Endodermal cell (in vitro differentiated cells): ENCODE measurements at places on chromosomes 5 and 9. TPM values are rescaled to one million over a fixed set of nuclear protein-coding genes. Genes with fewer than 3 reads are reported as not detected.
A peak's percentile ranks its signal among the peaks of the same experiment; 100 is the strongest.

Gene ISL1
- 1.3 to 6.4 TPM (median 5.8 TPM) in 3 replicates for total RNA-seq

- peaks cover 12% of the 10 kb centered on the region for H3K36me3 ChIP-seq
- H3K27ac ChIP-seq = no peak overlapping the region
- H3K27me3 ChIP-seq = no peaks in the 10 kb centered on the region
- peaks cover 8% of the 10 kb centered on the region for H3K4me1 ChIP-seq
Measured at GRCh38 chr9:4865681-4866080, 72.9 kb downstream of the RCL1 start.

Gene SPTAN1
- 290 and 319 TPM in 2 replicates for total RNA-seq

DNA sequence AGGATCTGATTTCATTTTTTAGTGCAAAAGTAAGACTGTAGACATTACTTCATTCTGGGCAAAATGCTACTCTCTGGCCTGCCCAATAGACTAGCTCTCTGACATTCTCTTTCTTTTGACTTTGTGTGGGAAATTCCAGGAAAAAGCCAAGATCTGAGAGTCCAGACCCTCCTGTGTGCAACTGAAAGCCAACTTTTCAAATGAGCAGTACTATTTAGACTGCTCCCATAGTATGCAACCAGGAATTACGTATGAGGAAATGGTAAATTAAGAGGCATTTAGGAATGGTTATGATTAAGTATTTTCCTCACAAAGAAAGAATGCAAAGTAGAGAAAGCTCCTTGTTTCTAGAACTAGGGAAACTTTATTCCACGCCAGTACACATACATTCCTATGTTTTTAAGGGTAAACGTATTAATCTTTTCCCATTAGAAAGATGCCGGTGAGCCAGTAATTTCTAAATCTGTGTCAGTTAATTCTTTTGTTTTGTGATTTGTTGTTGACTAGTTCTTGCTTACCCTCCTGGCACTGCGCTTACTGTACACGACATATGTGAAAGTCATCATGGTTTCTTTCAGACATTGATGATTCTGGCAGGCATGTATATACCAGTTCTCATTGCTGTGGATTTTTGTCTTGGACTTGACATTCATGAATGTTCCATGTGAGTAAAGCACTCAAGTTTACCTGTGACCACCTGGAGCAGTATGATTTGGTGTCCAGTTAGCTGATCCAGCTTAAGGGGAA, 56.0 kb downstream of the AOPEP start:
- no peak for DNase-seq
- no peak overlapping the region for H3K4me3 ChIP-seq
- H3K4me1 ChIP-seq = no peaks in the 10 kb centered on the region

DNA sequence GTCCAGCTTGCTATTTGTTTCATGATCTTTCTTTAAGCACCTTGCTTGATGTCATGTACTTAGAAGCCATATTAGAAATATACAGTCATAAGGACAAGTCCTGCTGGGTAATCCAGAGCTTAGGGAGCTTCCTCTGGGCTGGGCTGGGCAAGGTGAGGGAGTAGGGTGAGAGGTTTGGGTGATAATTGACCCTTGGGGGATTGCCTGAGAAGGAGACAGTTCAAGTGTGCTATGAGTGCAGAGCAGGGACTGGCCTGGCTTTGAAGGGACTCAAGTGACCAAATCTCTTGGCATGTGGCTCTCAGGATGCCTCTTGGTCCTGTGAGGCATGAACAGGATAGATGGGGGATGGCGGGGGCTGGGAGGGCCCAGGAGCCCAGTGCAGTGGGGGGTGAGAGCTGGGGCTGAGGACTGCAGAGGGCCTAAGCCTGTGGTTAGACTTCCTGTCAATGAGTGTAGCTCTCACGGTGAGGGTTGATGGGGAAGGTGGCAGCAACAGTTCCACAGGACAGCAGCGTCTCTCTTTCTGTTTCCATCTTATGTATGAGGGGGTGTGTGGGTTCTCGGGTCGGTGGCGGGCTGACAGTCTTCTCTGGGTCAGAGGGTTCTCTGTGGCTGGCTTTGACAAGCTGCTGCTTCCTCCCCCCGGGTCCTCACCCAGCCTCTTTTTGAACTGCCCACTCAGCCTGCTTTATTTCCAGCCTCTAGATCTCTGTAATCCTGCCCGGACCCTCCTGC, 53.5 kb downstream of the RGS3 start:
- H3K27ac ChIP-seq = no peak overlapping the region
- H3K36me3 ChIP-seq = no peaks in the 10 kb centered on the region
- no peak overlapping the region for H3K4me3 ChIP-seq
- H3K27me3 ChIP-seq = no peaks in the 10 kb centered on the region
- peaks cover 9% of the 10 kb centered on the region for H3K4me1 ChIP-seq

Gene SEMA5A
- total RNA-seq = 30.5 and 46.8 TPM in 2 replicates

- DNase-seq = no peak
- peaks cover 20% of the 10 kb centered on the region for H3K36me3 ChIP-seq
- peaks cover 13% of the 10 kb centered on the region for H3K4me1 ChIP-seq
- no peaks in the 10 kb centered on the region for H3K27me3 ChIP-seq
- no peak overlapping the region for H3K4me3 ChIP-seq
Measured at GRCh38 chr9:105313238-105313637, 68.8 kb downstream of the SLC44A1 start.

DNA sequence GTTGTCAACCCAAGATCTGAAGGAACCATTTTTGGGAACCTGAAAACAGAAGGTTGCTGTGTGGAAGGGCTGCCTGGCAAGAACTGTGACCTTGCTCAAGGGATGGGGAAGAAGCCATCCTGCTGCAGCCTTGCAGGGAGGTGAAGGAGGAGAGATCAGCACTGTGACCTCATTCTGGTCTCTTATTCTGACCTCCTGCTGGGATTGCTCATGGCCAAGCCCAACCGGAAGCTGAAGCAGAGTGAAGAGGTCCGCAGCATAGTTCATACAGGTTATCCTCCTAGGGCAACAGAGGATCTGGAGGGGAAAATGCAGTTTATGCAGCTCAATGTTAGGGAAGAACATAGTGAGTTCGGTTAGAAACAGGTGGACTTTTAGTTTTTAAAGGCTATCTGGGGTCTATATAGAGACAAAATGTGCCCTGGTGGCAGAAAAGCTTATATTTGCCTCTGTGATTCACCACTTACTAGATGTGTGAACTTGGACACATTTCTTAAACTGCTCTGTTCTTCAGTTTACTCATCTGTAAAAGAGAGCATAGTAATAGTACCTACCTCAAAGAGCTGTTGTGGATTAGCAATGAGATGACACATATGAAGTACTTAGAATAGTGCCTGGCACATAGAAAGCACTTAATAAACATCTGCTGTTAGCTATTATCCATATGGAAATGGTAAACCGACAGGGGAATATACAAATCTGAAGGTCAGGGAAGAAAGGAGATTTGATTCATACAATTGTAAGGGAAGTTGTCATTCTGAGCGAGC, 57.9 kb upstream of the BNC2 start:
- H3K4me1 ChIP-seq = no peaks in the 10 kb centered on the region
- H3K27ac ChIP-seq = no peak overlapping the region
- no peak overlapping the region for H3K4me3 ChIP-seq

- DNase-seq = no peak
- H3K4me3 ChIP-seq = no peak overlapping the region
- no peak overlapping the region for H3K27ac ChIP-seq
- H3K36me3 ChIP-seq = peaks cover 7% of the 10 kb centered on the region
- H3K27me3 ChIP-seq = no peaks in the 10 kb centered on the region
Measured at GRCh38 chr5:107373549-107374263, 297.0 kb downstream of the EFNA5 start.

GRCh38 chr9:82466616-82467260, 478.2 kb downstream of the SPATA31D1 start:
- H3K36me3 ChIP-seq = no peaks in the 10 kb centered on the region
- H3K4me3 ChIP-seq = no peak overlapping the region
- no peaks in the 10 kb centered on the region for H3K27me3 ChIP-seq

DNA sequence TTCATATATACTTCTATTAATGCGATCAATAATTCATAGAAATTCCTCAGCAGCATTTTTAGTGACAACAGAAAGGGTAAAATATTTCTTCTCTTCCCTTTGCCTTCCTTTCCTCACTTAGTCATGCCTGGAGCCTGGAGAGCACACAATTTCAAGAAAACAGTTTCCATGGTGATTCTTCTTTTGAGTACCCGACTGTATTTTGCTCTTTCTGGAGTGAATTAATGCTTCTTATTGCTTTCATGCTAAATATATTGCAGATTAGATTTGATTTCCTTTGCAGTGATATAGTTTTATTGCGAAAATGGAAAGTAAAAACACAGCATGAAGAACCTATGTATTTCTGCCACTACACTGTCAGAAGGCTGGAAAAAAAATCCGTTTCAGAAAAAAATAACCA, 153.5 kb downstream of the PPP2R2B start:
- no peaks in the 10 kb centered on the region for H3K27me3 ChIP-seq
- no peaks in the 10 kb centered on the region for H3K36me3 ChIP-seq
- H3K4me1 ChIP-seq = no peaks in the 10 kb centered on the region
- no peak for DNase-seq
- no peak overlapping the region for H3K27ac ChIP-seq

DNA sequence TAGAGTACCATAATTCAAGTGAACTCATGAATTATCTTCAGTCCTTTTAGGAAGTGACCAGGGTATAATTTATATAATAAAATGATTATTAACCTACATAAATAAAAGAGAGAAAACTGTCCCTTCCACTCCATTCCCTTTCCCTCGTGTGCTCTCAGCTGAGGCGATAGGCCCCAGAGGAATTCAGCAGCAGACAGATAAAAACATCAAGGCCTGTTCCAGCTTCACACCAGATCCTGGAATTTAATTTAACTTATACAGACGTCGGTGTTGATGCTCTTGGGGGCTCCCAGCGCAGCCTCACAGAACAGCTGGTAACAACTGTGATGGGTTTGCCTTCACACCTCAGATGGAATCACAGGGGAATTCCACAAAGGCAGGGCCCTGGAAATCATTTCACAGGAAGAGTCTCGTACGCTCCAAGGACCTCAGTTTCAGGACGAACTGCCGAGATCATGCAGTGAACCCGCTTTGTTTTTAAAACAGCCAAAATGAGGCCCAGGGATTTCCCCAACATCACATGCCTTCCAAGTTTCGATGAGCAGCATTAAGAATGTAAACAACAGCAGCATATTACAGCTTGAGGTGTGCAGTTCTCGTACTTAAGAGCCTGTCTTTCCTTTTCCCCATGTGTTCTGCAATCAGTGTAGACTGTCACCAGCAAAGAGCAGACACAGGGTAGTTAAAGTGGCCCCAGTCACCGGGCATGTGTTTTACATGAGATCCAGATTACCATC, 73.6 kb upstream of the ALDH1B1 start:
- H3K4me3 ChIP-seq = no peak overlapping the region
- H3K27me3 ChIP-seq = peaks cover 5% of the 10 kb centered on the region
- no peaks in the 10 kb centered on the region for H3K36me3 ChIP-seq
- no peak overlapping the region for H3K27ac ChIP-seq

Gene SLC36A2
- 0.26 TPM in 1 of 3 replicates, not detected in the others for total RNA-seq

DNA sequence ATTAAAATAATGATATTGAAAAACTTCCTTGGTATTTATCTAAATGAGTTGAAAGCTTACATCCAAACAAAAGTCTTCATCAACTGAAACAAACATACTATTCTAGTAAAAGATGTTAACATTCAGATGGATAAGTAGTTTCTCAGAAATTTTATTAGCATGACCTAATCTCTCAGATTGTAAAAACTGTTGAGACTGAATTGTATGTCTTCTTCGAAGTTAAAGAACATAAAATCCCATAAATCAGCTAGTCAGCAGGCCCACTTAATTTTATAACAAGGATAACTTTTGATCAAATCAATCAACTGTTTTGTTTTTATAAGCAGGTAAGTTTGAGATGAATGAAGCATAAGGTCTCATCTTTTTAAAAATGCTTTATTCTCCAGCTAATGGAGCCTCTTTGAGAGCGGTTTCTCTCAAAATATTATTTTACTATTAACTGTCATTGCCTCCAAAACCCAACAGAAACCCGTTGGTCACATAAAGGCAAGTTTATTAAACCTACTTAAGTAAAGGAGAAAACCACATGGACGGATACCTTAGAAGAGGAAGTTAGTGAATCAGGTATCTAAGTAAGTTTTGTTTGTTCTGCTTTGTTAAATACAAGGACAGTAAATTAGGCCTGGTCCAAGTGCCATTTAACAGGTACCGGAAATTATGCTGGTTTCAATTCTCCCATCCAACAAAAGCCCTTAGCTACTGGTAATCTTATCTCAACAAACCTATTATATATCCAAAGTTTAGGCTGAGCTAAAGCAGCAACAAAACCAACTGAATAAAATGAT, 457.0 kb downstream of the PDE4D start:
- H3K4me1 ChIP-seq = no peaks in the 10 kb centered on the region
- no peaks in the 10 kb centered on the region for H3K27me3 ChIP-seq
- DNase-seq = no peak
- H3K27ac ChIP-seq = no peak overlapping the region
- H3K4me3 ChIP-seq = no peak overlapping the region

GRCh38 chr9:106883626-106884190, 20.7 kb downstream of the ZNF462 start:
- peaks cover 6% of the 10 kb centered on the region for H3K36me3 ChIP-seq
- no peak for DNase-seq
- no peak overlapping the region for H3K4me3 ChIP-seq
- no peaks in the 10 kb centered on the region for H3K27me3 ChIP-seq
- H3K4me1 ChIP-seq = peaks cover 3% of the 10 kb centered on the region

- no peak overlapping the region for H3K27ac ChIP-seq
- H3K36me3 ChIP-seq = no peaks in the 10 kb centered on the region
- no peak overlapping the region for H3K4me3 ChIP-seq
- no peak for DNase-seq
- no peaks in the 10 kb centered on the region for H3K27me3 ChIP-seq
Measured at GRCh38 chr9:81430727-81431126, 258.6 kb downstream of the TLE1 start.

DNA sequence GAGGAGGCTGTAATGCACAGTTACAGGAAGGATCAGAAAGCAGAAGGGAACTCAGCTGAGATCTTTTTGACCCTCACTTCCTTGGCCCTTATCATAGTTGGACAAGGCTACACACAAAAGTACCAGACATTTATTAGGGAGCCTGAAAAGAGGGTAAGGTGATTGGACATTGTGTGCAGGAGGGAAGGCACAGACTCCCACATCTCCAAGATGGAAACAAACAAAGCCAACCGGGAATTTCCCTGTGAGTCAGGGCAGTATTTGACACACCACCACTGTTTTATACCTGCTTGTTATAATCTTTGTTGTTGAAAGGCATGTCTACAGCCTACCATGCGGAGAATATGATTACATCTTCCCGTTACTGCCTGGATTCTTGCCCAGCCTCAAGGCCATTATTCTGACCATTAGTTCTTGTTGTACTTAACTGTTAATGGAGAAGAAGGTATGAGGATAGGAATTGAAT, 3.0 kb upstream of the CCNG1 start:
- DNase-seq = no peak
- H3K4me3 ChIP-seq = peak overlapping the region; percentile 48
- no peak overlapping the region for H3K27ac ChIP-seq
- H3K4me1 ChIP-seq = peaks cover 19% of the 10 kb centered on the region
- H3K36me3 ChIP-seq = peaks cover 14% of the 10 kb centered on the region

- no peaks in the 10 kb centered on the region for H3K27me3 ChIP-seq
- no peak overlapping the region for H3K27ac ChIP-seq
- H3K36me3 ChIP-seq = no peaks in the 10 kb centered on the region
- no peak for DNase-seq
- no peaks in the 10 kb centered on the region for H3K4me1 ChIP-seq
Measured at GRCh38 chr9:69019808-69020207, 5.9 kb upstream of the PRKACG start.

- peaks cover 3% of the 10 kb centered on the region for H3K4me1 ChIP-seq
- H3K27me3 ChIP-seq = no peaks in the 10 kb centered on the region
- H3K4me3 ChIP-seq = no peak overlapping the region
Measured at GRCh38 chr9:21576331-21577189, 94.4 kb upstream of the IFNE start.

- no peaks in the 10 kb centered on the region for H3K36me3 ChIP-seq
- no peak overlapping the region for H3K4me3 ChIP-seq
- peak overlapping the region; percentile 12 for H3K27ac ChIP-seq
- H3K27me3 ChIP-seq = no peaks in the 10 kb centered on the region
Measured at GRCh38 chr9:126379661-126380360, 53.2 kb downstream of the MVB12B start.

GRCh38 chr9:95116002-95116807, 201.3 kb downstream of the FANCC start:
- H3K4me3 ChIP-seq = no peak overlapping the region
- H3K4me1 ChIP-seq = peaks cover 5% of the 10 kb centered on the region
